NCI-H460 (cell line): ENCODE measurements at places on chromosomes 2 and 18. TPM values are rescaled to one million over a fixed set of nuclear protein-coding genes. Genes with fewer than 3 reads are reported as not detected.

The TUBA3E gene
- not detected in 2 replicates for total RNA-seq

The TUBB8B gene
- total RNA-seq = 0.07 TPM in 1 of 2 replicates, not detected in the other

The CEP76 gene
- 10.9 and 15.6 TPM in 2 replicates for total RNA-seq

The IL36RN gene
- total RNA-seq = not detected in 2 replicates

The MSTN gene
- 0.07 and 0.17 TPM in 2 replicates for total RNA-seq

The PDCD1 gene
- not detected in 2 replicates for total RNA-seq

The CCDC121 gene
- total RNA-seq = 3.8 and 4.6 TPM in 2 replicates

The RNF103 gene
- 16.0 and 17.8 TPM in 2 replicates for total RNA-seq

The FAM124B gene
- total RNA-seq = not detected in 2 replicates

GRCh38 chr18:25274926-25275325 lies 77.0 kb downstream of the ZNF521 start:
- no peak for DNase-seq

DNA sequence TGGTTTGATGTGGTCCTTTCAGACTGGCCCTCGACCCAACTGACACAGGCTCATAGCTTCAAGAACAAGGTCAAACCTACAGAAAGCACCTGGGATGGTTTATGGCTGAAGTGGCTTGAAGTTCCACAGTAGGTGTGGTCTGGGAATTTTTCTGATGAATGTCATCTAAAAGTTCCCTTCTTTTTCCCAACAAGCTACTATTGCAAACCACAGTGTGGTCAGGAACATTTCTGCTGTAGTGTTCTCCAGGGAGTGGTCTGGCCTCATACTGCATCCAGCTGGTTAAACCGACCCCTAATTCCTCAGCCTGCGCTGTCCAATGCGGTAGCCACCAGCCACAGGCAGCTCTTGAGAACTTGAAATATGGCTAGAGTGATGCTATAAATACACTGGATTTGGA lies 92.7 kb downstream of the FAM124B start:
- no peak for DNase-seq

- no peak for DNase-seq
These were observed 14.6 kb downstream of the SNORC start for GRCh38 chr2:232884549-232885263.

DNA sequence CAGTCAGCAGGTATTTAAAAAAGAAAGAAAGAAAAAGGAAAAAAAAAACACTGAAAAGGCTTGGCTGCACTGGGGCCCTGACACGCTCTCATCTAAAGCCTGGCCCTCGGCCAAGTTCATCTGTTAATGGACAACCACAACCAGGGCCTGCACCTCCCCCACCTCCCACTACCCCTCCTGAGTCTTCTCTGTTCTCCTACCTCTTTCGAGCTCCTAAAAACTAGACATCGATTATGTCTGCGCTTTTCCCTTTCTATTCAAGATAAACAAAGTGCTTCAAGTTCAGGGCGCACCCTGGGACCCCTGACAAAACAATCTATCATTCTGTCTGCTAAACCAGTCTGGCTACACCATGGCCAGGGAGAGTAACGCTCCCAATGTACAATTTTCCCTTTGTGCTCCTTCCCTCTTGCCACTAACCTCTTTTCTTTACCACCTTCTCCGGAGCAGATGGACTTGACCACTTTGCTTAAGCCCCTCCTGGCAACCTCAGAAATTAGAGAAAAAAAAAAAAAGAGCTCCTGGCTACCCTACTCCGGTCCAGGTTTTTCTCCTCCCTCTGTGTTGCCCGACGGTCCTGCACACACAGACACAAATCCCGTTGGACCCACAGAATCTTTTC lies 22.7 kb downstream of the BCL11A start:
- no peak for DNase-seq

DNA sequence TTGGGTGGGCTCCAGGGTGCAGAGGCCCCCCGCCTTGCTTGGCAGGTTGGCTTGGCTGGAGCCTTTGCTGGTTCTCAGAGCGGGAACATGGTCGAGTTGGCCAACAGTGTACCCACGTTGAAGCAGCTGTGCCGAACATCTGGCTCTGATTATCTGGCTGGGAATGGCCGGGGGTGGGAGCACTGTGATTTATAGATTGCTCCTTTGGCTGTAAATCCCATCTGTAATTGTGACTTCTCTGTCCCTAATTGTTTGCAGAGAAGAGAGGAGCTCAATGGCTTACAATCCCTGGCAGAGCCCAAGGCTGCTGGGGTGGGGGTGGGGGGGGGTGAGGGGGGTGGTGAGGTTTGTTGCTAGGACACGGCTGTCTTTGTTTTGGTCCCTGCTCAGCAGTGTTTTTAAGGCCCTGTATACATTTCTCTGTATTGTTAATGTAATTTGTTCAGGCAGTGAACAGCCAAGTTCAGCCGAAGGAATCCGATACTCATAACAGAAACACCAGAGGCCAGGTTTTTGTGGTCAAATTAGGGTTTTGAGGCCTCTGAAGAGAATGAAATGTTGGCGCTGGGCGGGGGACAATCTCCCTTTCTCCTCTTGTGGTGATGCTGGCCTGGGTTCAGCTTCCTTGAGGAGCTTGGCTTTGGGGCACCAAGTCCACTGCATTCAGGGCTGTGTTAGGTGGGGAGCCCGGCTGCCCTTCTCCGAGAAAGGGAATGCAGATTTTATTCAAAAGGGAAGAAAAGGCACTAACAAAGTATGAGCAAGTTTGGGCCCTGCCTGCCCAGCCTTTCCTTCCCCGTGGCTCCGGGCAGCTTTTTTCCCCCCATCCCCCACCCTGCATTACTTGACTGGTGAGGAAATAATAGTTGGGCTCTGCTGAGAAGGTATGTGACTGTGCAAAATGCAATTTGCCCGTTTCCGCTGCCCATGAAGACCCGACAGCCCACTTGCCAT lies 82.5 kb downstream of the TCF7L1 start:
- no peak for DNase-seq

DNA sequence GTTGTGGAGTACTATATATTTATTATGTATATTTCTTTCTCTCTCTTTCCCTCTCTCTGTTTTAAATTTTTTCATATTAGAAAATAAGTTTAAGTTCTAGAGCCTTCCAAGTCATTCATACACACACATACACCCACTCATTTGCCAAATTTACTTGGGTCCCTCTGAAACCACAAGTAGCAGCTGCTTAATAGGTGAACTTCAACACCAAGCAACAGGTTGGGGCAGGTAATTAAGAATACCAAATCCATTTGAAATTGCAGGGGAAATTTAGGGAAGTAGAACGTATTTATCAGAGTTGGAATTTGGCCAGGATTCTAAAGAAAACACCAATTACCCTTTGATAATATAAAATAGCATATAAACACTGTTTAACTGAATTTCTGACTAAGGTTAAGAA lies 75.0 kb upstream of the RBBP8 start:
- DNase-seq = no peak

GRCh38 chr18:54388203-54389142 lies 30.8 kb downstream of the C18orf54 start:
- peak; percentile 62 for DNase-seq

- no peak for DNase-seq
These were observed 57.4 kb upstream of the CHRNA1 start for GRCh38 chr2:174821628-174822027.

GRCh38 chr2:70116936-70117552 lies 29.8 kb downstream of the PCBP1 start:
- DNase-seq = no peak

DNA sequence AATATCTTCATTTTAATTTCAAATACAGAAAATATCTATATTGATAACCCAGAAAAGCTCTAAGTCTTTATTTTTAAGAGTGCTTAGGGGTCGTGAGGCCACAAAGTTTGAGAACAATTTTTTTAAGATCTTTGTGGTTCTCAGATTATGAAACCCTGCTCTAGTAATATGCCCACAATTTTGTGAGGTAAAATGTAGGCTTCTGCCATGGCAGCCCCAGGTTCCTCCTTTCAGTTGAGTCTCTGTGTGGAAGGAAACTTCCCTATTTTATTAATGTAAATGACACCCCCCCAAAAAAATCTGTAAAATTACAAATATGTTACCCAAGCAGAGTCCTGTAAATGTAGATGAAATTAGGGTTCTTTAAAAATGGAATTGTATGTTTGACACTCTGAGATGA lies 600.5 kb downstream of the SATB2 start:
- DNase-seq = no peak

DNA sequence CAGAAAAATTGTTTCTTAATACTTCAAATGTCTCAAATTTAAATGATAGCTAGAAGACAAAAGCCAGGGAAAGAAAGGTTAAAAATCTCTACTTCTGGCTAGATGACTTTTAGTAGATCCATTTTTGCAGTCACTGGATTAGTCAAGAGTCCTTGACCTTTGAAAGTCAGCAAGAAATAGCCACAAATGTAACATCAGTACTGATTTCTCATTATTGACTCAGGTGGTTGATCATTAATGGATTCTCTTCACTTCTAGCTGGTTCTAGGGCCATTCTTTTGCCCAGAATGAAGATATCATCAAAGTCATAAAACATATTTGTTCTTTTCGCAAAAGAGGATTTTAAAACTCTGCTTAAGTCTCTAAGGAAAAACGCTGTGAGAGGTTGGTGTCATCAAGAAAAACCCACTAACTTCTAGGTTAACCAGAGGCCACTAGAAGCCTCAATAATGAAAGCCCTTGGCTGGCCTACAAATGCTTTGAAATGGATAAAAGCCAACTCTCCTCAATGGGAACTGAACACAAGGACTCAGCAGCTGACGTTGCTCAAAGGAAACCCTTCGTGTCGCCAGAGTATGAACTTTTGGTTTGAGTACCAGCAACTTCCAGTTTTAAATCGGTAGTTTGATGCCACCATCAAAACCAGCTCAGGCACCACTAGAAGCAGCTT lies 66.3 kb downstream of the IRS1 start:
- no peak for DNase-seq

GRCh38 chr2:46151577-46151976 lies 145.6 kb upstream of the EPAS1 start:
- DNase-seq = no peak

DNA sequence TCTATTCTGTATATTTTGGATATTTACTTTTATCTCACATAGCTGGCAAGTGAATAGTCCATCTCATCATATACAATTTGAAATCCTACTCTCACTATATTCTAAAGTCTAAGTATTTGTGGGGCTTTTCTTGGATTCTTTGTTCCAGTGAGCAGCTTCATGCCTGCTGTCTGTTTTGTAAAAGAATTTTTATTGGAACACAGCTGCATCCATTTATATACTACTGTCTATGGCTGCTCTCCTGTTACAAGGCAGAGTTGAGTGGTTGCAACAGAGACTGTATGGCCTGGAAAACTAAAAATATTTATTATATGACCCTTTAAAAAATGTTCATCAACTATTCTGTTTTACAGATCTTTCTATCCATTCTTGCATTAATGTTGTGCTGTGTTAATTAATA lies 193.3 kb upstream of the KLHL14 start:
- no peak for DNase-seq

DNA sequence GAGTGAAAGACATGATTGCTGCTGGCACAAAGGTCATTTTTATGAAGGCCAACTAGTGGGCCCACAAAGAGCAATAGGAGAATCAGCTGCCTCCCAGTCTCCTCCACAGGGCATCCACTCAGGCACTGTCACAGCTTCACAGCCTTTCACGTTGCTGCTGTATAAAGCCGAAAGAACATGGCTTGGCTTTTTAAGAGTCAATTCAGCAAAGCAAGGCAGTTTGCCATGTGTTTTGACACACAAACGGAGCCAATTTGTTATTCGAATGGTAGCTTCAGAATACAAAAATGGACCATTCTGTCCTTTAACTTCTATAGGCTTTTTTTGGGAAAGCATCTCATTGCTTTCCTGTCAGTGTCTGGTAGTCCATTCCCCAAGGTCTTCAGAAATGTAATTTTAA lies 283.4 kb upstream of the PARD3B start:
- no peak for DNase-seq

DNA sequence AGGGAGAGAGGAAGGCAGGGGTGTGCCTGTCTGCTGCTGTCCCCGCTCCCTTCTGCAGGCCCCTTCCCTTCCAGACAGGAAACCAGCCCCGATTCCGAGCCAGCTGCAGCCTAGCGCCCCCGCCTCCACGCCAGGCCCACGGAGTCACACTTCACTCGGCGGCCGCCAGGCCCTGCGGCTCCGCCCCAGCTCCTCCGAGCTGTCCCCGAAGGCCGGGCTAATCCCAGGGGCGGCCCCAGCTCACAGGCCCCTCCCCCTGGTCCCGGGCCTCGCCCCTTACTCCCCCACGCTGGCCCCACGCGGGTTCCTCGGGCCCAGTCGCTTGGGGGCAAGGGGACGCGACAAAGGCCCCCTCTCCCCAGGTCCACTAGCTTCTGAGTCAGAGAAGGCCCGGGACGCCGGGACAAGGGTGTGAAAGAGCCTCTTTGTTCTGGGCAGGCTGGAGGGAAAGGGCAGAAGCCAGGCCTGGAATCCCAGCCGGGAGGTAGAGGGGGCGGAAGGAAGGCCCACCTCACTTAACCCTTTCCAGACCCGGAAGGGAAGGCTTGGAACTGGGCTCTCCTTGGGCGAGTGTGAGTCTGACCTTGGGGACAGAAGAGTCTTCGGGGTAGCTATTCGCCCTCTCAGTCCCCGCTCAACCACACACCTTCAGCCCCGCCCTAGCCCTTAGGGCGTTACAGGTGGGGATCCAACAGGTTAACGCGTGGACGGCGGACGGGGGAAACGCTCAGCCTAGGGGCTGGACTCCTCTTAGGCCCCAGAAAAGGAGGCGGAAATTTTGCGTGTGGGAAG lies 1.2 kb downstream of the RTKN start:
- DNase-seq = peak; percentile 67

DNA sequence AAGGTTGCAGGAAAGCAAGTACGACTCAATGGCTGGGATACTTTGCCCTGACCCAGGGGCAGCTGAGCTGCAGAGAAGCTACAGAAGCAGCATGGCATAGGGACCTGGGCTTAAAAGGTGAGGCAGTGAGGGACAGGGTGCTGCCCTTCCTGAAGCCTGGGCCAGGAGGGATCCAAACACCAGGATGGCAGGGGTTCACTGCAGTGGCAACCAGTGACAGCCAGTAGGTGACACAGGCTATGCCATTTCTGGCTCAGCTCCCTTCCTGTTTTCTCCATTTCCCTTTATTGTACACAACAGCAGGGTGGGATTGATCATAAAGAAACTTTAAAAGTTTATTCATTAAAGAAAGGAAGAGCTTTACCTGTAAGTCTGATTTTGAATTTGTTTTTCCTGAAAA lies 48.8 kb downstream of the CABYR start:
- no peak for DNase-seq

GRCh38 chr2:189466656-189467055 lies 25.4 kb downstream of the WDR75 start:
- DNase-seq = peak; percentile 31

DNA sequence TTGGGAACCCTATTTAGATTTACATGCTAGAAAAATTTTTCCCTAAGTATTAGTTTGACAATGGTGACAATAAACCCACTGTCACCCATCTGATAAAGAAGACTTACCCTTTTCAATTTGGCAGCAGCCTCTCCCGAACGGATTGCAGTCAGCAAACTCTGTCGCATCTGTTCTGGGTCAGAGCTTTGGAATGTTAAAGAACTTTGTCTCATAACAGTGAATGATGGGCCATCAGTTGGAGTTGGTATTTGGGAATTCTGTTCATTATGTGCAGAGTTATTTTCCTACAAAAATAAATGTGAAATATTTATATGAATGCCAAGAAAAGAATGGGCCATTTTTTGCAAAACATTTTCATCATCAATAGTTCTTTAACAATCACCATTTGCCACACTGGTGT lies 70.8 kb upstream of the GRB14 start:
- no peak for DNase-seq

GRCh38 chr2:83365476-83365875 lies 1093.6 kb downstream of the SUCLG1 start:
- no peak for DNase-seq
